ENCODE measurements at places on chromosomes 3 and 15.

DNA sequence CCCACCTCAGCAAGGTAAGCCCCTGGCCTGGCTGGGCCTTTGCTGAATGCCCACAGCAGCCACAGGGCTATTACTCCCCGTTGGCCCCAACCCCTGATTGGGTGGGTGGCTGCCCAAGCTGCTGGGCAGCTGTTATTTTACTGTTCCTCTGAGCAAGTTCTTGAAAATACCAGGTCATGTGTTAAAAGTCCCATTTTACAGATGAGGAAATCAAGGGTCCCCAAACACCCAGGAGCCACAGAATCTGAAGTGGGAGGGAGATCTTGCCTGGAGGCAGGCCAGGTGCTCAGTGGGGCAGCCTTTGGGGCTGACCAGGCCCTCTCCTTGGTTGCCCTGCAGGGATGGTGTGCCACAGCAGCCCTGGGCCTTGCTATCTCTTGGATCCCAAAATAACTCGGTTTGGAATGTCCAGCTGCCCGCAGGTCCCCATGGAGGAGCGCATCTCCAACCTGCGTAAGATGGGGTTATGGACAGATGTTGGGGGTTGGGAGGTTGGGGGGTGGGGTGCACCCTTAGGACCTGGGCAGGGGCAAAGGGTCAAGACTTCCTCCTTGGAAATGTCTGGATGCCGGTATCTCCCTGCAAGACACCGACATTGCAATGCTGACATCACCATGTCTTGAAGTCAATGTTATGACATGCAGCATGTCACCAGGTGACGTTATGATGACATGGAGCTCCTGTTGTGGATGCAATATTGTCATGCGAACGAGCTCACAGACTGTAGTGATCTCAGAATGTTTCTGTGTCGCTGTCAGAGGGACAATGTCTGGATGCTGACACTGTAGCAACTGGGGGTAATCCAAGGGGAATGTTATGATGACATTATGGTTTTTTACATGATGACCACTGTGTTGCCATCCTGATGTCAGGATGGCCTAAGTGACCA, 13.3 kb upstream of the CSPG4 start:
- DNase-seq, result no peak

DNA sequence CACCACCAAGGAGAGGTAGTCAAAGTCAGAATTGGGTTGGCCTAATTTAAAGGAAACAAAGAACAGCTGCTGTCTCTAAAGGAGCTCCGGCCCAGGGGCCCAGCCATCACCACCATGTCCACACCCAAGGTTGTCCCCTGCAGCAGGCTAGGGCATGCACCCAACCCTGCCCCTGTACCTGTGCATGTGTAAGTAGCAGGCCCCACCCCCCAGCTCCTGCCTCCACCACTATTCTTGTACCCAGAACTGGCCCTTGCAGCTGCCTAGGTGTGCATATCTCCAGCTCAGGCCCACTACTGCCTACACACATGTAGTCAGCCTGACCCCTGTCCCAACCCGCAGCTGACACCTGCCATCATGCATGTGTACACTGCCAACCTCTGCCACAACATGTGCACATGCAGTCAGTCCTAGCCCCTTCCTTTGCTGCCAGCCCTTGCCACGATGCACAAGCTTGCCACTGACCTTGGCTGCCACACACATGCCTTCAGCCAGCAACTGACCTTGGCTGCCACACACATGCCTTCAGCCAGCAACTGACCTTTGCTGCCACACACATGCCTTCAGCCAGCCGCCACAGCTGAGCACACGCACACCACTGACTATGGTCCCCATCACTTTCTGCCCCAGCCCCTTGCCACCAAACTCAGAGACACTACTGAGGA, 39.7 kb downstream of the FGF12 start:
- no peak for DNase-seq

GRCh38 chr3:79869461-79870312, 101.9 kb upstream of the ROBO1 start:
- no peak for DNase-seq

DNA sequence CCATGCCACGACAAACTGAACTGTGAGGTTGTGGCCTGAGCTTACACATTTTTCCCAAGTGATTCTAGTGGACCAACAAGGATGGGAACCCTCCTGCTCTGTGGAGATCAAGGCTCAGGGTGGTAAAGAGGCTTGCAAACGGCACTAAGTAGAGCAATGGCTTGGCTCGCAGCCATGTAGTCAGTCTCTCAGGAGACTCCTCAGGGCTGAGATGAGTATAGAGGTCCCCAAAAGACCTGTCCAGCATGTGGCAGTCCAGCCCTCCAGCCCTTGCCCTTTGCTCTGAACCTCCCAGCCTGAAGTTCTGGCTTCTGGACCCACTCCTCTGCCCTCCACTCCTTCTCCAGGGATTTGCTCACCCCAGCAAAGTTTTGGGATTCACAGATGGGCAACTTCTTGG, 8.3 kb upstream of the CAMP start:
- DNase-seq, result no peak

DNA sequence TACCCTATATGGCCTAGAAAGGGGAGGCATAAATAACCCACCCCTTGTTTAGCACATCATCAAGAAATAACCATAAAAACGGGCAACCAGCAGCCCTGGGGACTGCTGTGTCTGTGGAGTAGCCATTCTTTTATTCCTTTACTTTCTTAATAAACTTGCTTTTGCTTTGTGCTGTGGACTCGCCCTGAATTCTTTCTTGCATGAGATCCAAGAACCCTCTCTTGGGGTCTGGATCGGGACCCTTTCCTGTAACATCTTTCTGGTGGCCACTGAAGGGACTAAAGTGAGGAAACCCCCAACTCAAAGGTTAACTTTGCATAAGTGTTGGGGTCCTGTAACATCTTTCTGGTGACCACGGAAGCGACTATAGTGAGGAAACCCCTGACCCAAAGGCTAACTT, 15.7 kb upstream of the HHATL start:
- no peak for DNase-seq

GRCh38 chr15:66096688-66097058, 156.9 kb downstream of the MEGF11 start:
- DNase-seq, result no peak

Data from hypothalamus (tissue), 51 donors.